ENCODE measurements at places on chromosomes 7 and 10. TPM values are rescaled to one million over a fixed set of nuclear protein-coding genes. Genes with fewer than 3 reads are reported as not detected.

- DNase-seq: no peak
Measured at GRCh38 chr7:40475681-40475982, 340.8 kb downstream of the SUGCT start.

GRCh38 chr10:44068716-44069482, 316.0 kb downstream of the CXCL12 start:
- DNase-seq: no peak

GRCh38 chr10:84118395-84119006, 20.8 kb upstream of the GHITM start:
- no peak for DNase-seq

DNA sequence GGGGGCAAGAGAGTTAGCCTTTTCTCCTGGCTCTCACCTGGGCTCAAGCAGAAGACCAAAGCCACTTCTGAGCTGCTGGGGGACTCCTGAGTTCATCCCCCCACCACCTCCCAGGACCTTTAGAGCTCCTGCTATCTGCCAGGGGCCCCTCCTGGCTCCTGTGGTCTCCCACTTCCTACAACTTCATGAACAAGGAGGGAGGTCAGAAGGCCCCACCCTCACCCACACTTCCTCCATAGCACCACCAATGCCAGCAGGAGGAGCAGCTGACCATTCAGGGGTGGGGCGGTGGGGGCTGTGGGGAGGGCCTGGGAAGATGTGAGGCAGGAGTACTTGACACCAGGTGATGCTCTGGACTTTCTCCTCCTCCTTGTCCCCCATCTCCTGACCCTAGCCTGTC, 32.6 kb upstream of the ADCYAP1R1 start:
- no peak for DNase-seq

GRCh38 chr7:106915873-106916272, 50.8 kb downstream of the PIK3CG start:
- DNase-seq: no peak

DNA sequence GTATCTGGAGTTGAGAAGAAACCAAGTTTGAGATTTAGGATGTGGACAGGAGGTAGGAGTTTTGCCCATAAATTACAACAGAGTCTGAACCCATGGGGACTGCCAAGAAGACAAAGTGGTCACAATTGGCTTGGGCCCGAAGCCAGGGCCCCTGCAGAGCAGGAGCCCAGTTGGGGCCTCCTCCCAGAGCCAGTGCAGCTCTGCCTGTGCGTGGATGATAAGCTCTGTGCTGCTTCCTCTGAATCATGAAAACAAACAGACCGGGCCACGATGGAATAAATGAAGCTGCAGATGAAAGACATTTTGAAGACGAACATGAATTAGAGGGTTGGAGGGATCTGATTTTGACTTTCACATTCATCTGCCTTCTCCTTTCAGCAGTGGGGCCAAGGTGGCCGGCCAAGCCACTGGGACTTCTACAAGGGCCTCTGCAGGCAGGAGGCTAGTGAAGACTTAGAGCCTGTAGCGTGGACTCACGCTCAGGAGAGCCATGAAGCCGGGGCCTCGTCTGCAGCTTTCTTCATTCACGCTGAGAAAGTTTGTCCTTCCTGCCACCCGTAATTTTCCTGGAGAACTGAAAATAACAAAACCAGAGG, 156.8 kb upstream of the LYZL1 start:
- DNase-seq: peak; percentile 60

GRCh38 chr7:30886608-30887011, 25.0 kb upstream of the AQP1 start:
- no peak for DNase-seq

GRCh38 chr7:50264908-50265307, 39.6 kb upstream of the IKZF1 start:
- no peak for DNase-seq

- no peak for DNase-seq
Measured at GRCh38 chr10:47378606-47379444, 5.3 kb downstream of the ZNF488 start.

GRCh38 chr7:117871778-117872538, 1.3 kb downstream of the CTTNBP2 start:
- no peak for DNase-seq

GRCh38 chr10:121880895-121881294, 46.9 kb downstream of the ATE1 start:
- peak; percentile 8 for DNase-seq

The GRK5 gene
- total RNA-seq: 39.7 TPM

The NPVF gene
- not detected for total RNA-seq

The TBX20 gene
- 5.9 TPM for total RNA-seq

The MICALL2 gene
- total RNA-seq: 12.9 TPM

Measured in pulmonary artery endothelial cell (primary cell).